Endothelial cell of umbilical vein (primary cell): ENCODE measurements at places on chromosomes 12 and 14. TPM values are rescaled to one million over a fixed set of nuclear protein-coding genes. Genes with fewer than 3 reads are reported as not detected.

The HOXC12 gene
- total RNA-seq, result not detected in 2 replicates

The MMP19 gene
- total RNA-seq, result 0.31 and 0.78 TPM in 2 replicates

The DEGS2 gene
- total RNA-seq, result not detected in 2 replicates

The IQSEC3 gene
- not detected in 2 replicates for total RNA-seq

The ZBTB1 gene
- 32.2 and 32.5 TPM in 2 replicates for total RNA-seq

The ADGRD1 gene
- not detected in 2 replicates for total RNA-seq

The TRMT5 gene
- 12.6 and 13.5 TPM in 2 replicates for total RNA-seq

The GALNT4 gene
- total RNA-seq, result 9.8 and 10.9 TPM in 2 replicates

The OTX2 gene
- not detected in 2 replicates for total RNA-seq

The SLC8B1 gene
- 28.4 and 29.9 TPM in 2 replicates for total RNA-seq

The RNASE9 gene
- total RNA-seq, result not detected in 2 replicates

The NEUROD4 gene
- total RNA-seq, result not detected in 2 replicates

The NYNRIN gene
- 42.8 and 45.1 TPM in 2 replicates for total RNA-seq

The CD163 gene
- not detected in 2 replicates for total RNA-seq

The C1R gene
- 3.1 and 3.6 TPM in 2 replicates for total RNA-seq

The PMEL gene
- total RNA-seq, result 0.42 and 0.51 TPM in 2 replicates

The EID3 gene
- 12.7 and 14.5 TPM in 2 replicates for total RNA-seq
